ENCODE measurements at places on chromosomes 16 and 17.

- no peak for DNase-seq
Observed at GRCh38 chr17:74544991-74545842, 698 bp downstream of the CD300C start.

- DNase-seq, result no peak
Observed at GRCh38 chr17:33115366-33115765, 123.7 kb downstream of the SPACA3 start.

GRCh38 chr16:10777356-10777755, 33.7 kb downstream of the NUBP1 start:
- no peak for DNase-seq

- DNase-seq, result no peak
Observed at GRCh38 chr17:44197980-44198720, 1.5 kb downstream of the ATXN7L3 start.

- peak; percentile 61 for DNase-seq
Observed at GRCh38 chr17:1574697-1575471, 12.3 kb upstream of the PITPNA start.

DNA sequence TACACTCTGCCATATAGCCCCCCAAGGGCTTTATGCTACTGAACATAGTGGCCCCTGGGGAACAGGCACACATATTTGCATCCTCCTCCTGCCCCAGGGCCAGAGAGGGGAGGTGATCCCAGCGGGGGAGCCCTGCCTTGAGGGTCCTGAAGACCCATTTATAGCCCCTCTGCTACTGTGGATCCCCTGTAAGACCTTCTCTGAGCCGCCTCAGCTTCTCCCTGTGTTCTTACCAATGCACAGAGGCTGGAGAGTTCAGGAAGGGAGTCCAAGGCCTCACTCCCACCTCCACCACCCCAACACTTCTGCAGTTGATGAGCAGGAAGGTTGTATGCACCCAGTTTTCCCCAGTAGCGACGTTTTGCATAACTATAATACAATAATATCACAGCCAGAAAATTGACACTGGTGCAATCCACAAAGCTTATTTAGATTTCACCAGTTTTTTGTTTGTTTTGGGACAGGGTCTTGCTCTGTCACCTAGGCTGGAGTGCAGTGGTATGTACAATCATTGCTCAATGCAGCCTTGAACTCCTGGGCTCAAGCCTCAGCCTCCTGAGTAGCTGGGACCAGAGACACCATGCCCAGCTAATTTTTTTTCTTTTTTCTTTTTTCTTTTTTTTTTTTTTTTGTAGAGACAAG, 1.3 kb upstream of the FAM83G start:
- DNase-seq, result no peak

- DNase-seq, result no peak
Observed at GRCh38 chr16:27650073-27650701, 100.2 kb downstream of the KATNIP start.

GRCh38 chr17:19411631-19412030, 599 bp downstream of the RNF112 start:
- DNase-seq, result no peak

- no peak for DNase-seq
Observed at GRCh38 chr17:31349454-31349853, 28.0 kb upstream of the EVI2A start.

DNA sequence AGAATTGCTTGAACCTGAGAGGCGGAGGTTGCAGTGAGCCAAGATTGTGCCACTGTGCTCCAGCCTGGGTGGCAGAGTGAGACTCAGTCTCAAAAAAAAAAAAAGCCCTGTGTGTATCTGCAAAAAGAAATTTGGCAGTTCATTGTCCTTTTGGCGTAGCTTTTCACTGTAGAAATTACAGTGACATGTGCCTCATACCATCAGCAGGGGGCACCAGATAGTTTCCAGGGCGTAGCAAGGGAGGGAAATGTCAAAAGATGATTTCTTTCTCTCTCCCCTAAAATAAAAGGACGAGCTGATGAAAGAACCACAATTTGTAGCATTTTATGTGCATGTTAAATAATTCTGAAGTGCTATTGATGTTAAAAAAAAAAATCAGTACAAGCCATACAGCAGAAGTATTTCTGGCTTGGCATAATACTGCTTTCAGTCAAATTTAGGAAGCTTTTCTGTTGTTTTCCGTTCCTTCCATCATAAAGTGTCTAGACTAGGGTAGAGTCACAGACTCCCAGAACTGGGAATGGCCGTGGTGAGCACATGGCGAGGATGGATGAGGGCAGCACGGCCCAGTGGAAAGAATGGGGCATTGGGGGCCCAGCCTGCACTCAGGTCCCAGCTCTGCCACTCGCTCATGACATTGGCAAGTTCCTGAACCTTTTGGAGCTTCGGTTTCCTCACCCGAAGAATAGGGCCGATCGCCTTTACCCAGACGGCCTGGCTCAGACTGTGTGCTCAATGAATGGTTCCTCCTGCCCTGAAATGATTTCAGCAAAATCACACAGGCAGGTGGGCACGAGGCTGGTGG, 59.8 kb upstream of the RPH3AL start:
- no peak for DNase-seq

DNA sequence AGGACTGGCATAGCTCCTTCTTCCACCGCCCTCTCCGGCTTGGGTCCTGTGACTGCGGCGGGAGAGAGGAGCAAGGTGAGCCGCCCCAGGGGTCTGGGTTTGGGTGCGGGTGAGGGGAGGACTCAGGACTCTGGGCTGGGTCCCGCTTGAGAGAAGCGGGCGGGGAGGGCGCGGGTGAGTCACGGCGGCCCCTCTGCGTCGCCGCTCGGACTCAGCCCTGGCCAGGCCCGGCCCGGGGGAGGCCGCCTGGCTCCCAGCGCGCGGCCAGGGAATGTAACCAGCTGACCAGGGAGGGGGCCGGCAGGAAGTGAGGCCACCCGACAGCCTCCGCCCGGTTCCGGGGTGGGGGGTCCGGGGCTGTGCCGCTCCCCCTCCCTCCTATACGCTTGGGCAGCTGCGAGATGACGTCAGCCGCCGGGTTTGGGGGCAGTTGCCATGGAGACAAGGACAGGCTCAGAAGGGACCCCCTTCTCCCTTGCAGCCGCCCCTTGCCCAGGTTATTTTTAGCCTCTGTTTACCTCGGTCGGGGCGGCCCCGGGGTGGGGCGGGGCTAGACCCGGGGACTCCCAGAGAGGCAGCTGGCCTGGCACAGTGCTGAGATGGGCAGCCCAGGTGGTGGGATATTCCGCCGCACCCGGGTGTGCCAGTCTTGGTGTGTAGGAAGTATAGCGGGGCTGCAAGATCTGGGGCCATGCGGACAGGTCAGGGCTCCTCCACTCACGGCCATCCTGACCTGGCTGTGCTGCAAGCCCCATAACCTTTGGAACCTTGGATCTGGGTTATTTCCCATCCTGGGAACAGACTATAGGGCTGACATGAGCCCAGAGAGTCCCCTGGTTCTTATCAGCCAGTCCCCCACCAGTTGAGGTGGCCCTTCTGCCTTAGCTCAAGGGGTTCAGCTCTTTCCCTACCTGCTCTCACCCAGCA, 1.6 kb downstream of the RIPOR1 start:
- DNase-seq, result no peak
